Fibroblast of upper back skin (primary cell): ENCODE measurements at places on chromosomes 5 and 9.

GRCh38 chr5:31967461-31967860, 206.7 kb downstream of the GOLPH3 start:
- DNase-seq = no peak

DNA sequence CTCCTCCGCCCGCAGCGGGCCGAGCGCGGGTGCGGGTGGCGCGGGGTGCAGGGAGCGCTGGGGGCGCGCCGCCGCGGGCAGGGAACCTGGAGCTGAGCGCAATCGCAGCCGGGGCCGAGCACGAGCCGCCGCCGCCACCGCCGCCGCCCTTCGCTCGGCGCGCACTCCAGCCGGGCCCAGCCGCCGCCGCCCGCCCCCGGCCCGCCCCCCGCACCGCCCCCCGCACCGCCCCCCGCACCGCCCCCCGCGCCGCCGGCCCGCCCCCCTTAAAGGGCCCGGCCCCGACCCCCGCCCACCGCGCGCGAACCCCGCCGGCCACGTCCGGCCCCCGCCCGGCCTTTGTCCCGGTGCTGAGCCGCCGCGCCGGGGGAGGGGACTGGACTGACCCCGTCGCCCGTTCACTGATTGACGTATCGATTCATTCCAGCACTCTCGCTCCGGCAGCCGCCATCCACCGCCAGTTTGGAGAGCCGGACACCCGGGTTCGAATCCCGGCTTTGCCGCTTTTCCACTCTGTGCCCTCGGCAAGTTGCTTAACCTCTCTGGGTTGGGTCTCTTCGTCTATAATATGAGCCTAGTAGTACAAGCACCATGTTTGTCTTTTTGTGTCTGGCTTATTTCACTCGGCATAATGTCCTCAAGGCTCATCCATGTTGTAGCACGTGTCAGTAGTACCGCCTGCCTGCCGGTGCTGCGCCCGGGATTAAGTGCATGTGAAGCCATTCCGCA, at the start of gene SH3PXD2B:
TSS of gene SH3PXD2B (minus strand) at position 168 of the 729 bp plus-strand sequence. CDS start 173 bp downstream, outside the sequence.
- DNase-seq = peak; percentile 53

DNA sequence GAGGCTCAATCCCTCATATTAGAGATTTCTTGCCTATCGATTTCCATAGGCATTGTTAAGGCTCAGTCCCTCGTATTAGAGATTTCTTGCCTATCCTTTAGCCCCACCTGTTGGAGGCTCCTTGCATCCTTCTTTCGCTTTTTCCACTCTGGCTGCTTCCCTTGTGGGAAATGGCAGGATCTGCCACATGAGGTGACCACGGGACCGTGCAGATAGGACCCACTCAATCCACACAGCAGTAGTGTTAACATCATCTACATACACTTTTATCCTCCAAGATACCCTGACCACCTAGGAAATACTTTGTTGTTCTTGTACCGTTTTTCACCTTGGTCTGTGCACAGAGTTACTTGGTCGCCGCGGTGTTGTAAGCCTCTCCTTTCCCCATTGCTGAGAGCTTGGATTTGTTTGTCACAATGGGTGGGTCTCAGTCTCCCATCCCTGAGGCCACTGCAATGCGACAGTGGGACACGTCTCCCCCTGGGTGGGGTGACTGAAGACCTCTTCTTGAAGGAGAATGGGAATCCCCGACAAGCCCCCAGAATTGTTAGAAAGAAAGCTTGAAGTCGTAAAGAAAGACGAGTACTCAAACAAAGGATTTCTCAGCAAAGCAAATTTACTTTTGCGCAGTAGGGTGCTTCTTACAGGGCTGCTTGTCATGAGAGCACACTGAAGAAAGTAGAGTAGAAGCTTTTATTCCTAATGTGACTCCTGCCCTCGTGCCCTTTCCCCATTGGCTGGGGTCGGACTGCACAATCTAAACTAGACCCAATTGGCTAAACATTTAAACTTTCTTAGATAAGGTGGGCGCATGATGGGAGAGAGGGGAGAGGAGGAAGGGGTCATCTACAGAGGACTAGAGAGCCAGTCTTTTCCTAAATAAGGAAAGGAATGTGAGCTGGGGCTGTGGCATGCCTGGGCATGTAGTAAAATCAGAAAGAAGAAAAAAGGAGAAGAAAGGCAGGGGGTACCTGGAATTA, 19.8 kb downstream of the IFT74 start:
- peak; percentile 58 for DNase-seq

- DNase-seq = no peak
These were observed 353.5 kb upstream of the RFX3 start for GRCh38 chr9:3879315-3879714.

DNA sequence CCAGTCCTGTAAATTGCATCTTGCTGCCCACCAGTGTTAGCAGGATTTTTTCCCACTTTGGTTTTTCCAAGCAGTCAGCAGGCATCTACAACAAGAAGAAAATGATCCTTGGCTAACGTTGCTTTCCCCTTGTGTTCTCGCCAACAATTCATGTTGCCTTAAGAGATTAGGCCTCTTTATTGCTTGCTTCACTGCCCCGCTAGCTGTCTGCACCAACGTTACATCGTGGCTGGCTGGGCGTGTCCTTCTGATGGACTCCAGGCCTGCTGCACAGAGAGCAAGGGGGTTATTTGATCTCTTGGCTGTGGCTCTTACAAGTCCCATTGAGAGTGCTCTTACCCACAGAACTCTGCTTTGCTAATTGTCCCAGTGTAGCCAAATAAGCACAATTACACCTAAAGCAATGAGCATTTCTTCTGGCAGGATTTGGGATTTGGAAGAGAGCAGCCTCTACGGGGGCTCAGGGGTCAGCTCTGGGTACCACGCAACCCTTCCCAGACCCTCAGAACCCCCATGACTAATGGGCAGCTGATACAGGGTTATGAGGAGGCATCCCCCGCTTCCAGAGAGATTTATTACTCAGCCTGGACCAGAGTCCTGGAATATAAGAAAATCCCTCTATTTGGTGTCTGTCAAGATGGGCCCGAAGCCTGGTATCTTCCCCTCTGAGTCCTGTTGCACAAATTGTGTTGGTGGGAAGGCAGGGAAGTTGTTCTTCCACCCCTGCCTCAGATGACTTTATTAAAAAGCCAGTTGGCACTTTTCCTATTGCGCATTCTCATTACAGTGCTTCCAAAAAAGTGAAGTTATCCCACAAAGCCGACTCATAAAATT, 17.6 kb downstream of the DCANP1 start:
- peak; percentile 58 for DNase-seq

DNA sequence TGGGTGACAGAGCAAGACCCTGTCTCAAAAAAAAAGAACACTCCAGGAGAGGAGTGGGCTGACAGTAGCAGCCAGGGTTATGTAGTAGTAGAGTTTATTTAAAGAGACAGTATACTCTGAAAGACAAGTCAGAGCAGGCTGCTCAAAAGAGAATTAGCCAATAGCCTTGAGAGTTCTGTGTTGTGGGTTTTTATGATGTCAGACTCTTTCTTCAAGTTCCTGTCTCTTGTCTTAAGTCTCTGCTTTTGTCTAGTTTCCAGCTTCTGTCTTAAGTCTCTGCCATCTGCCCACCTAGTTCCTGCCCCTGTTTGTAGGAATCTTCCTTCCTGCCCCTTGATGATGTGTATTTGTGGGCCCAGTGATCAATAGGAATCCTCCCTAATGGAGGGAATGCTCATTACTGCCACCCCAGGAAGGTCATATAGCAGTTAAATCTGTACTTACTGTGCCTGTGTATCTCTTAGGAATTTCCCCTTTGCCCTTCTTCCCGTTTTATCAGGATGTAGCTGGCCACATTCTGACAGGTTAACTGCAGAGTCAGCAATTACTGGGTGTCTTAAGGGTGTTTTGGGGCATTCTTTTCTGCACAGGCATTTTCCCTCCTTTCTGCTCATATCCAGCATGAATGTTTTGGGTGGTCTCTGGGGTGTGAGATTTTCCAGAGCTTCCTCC, 580.5 kb upstream of the SGCD start:
- DNase-seq = no peak

GRCh38 chr5:177968661-177969211, 27.3 kb downstream of the PROP1 start:
- DNase-seq = no peak

- DNase-seq = peak; percentile 47
These were observed 6.9 kb downstream of the FGD3 start for GRCh38 chr9:92954049-92954861.

DNA sequence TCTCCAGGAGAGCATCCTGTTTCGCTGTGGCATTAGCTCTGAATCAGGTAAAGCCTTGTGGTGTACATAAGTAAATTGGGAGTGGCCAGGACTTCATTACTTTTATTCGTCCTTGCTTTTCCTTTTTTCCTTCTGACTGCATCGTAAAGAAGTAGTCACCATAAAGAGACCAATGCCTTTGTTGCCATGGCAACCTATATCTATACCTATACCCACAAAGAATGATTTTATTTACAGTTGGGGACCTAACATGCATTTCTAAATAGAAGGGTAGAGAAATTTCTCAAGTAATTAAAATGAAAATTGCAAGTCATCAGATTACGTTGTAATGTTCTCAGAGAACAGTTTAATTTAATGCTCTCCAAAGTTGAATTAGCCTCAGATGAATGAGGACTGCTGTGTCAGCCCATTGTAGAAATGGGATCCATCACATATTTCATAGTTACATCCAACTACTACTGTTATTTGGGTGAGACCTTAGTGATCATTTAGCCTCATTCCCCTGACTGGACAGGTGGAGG, 18.6 kb downstream of the PTCD2 start:
- DNase-seq = no peak

GRCh38 chr9:136234597-136234996, 11.0 kb downstream of the QSOX2 start:
- no peak for DNase-seq

- DNase-seq = peak; percentile 34
These were observed 36.3 kb upstream of the STX17 start for GRCh38 chr9:99870126-99870525.

GRCh38 chr5:54425258-54425657, 30.2 kb upstream of the HSPB3 start:
- DNase-seq = no peak

DNA sequence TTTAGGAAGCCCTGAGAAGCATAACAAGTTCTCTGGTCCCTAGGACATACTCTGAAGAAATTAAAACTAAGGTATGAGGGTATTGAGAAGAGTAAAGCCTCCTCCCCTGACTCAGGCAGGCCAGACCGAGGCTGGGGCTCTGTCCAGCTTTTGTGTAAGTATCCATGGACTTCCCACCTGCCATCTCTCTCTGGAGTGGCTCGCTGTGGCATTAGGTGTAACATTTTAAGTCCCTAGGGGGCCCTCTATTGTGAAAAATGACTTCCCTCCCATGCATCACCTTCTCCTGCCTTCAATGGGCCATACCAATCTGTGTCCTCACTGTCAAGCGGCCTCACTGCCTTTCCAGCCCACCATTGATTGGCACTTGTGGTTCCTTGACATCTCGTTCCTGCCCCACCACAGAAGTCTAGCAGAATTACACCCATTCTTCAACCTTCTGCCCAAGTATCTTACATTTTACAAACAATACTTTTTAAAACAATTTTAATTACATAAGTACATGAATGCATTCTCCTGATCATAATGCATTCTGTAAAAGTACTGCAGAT, 205.5 kb downstream of the SLIT3 start:
- DNase-seq = no peak

GRCh38 chr9:68974431-68974830, 39.5 kb downstream of the PRKACG start:
- DNase-seq = no peak

DNA sequence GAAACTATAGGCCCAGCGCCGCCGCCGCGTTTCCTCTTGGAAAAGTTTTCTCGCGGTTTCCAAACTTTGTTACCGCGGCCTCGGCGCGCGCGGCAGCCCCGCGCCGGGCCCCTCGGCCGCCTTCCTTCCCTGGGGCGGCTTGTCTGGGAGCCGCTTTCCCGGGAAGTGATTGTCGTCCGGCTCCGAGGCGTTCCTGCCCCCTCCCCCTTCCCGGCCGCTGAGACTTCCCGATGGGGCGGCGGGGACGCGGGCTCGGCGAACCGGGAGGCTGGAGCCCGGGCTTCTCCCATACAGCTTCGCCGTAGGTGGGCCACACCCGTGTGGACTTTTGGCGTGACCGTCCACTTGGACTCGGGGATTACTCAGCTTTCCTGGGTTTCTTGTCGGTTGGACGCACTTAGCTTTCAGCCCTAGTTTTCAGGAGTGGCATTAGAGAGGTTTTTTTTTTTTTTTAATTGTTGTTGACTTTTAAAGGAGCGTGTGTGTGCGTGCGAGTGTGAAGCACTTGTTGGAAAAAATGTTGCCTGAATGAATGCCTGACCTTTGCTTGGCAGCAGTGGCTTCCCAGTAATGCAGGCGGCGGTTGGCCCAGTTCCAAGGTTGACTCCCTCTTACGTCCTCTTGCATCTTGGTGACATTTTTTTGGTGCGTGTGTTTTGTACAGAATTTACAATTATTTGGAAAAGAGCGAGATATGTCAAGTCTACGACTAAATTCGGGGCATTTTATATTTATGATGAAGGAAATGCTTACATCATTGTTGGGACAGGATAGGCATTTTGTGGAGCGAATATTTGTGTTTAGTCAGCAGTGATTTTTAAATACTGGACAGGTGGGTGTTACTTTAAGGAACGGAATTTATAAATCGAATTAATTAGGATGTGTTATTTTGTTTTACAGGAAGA, 821 bp downstream of the CTNNA1 start:
- DNase-seq = peak; percentile 84

- no peak for DNase-seq
These were observed 97.7 kb upstream of the KIF2A start for GRCh38 chr5:62208218-62208852.

GRCh38 chr5:21219251-21219650, 1231.3 kb upstream of the CDH18 start:
- peak; percentile 65 for DNase-seq

DNA sequence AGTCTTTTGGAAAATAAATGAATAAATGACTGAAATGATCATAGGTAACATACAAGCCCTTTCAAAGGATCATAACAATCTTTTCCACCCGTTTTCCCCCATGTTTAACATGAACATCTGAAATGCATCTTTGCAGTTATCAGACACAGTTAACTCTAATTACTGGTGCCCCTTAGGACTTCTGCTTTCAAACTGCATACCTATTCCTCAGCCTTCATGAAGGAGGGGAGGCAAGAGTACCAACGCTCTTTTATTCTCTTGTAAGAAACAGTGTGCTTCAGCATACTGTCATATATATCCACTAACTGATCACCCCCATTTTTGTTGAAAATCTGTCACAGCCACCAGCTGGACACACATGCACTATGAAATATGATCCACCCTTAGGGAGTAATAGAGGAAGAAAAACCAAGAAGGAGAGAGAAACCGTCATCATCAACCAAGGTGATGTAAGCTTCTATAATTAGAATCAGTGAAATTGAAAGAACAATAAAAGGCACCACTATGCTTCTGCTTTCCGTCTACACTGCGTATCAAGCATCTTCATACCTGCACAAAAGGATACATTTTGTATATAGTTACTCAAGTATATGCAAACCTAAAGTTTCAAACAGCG, 98.7 kb downstream of the RAPGEF6 start:
- DNase-seq = peak; percentile 52

GRCh38 chr5:6193310-6193709, 185.0 kb downstream of the MED10 start:
- no peak for DNase-seq
